ENCODE measurements at places on chromosomes 13 and 19.

DNA sequence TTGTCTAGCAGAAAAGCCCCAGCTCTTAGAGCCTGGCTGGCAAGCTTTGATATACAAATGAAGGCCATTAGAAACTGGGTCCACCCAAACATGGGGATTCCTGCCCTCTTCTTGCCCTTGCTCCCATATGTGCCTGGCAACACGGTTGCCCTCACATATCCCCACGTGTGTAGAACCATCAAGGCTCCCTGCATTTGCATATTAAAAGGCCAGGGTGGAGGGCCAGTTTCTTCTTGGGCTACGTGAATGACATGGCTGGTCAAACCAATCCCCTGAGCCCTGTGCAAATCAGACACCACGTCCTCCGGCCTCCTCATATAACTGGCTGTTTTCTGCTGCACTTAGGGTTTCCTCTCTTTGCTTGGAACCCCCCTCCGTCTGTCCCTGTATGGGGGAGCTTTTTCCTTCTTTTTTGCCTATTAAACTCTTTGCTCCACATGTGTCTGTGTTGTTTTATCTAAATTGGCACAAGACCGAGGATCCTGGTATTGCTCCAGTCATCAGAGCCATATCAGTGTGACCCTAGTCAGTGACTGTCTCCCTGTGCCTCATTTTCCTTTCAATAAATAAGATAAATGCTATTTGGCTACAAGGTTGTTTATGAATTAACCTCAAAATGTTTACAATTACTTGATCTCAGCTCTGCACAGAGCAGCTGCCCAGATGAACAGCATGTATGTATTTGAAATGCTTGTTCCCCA lies 30.3 kb upstream of the CEACAM1 start:
- no peak for DNase-seq

- no peak for DNase-seq
Observed at GRCh38 chr19:45637890-45638667, 1.1 kb downstream of the EML2 start.

DNA sequence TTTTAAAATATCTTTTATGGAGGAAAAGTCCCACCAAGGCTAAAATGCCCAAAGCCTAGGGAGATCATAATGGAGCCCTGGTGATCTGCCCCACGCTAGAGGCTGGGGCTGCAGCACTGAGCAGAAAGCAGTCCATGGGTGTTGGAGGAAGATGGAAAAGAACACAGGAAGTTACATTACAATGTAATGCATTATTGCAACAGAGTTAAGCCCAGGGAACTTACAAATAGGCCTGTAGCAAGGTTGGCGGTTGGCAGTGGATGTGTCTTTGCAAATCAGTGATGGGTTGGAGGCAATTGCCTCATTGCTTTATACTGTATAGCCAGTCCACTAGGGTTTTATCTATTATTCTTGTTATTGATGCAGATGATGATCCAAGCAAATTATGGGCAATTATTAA lies 399.9 kb downstream of the NDFIP2 start:
- no peak for DNase-seq

DNA sequence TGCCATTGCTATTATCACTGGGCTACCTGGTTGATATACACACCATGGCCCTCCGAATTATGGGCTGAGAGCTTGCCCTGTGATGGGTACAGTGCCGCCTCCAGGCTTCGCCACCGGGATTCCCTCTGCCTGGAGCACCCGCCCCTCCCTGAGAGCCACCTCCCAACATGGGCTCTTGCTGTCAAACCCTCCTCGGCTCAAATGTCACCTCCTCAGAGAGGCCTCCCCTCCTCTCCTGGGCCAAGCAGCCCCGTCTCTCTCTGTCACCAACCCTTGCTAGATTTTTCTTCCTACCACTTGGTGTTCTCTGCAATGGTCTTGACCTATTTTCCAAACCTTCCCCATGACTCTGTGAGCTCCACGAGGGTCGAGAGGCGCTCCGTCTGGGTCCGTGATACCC lies 12.2 kb upstream of the TLE2 start:
- no peak for DNase-seq

- no peak for DNase-seq
Observed at GRCh38 chr19:49718991-49719390, 28.1 kb downstream of the CPT1C start.

GRCh38 chr19:57443121-57443696 lies 8.1 kb downstream of the ZNF749 start:
- no peak for DNase-seq

Data from amniotic stem cell (primary cell).